ENCODE measurements at places on chromosomes 11 and 22.

DNA sequence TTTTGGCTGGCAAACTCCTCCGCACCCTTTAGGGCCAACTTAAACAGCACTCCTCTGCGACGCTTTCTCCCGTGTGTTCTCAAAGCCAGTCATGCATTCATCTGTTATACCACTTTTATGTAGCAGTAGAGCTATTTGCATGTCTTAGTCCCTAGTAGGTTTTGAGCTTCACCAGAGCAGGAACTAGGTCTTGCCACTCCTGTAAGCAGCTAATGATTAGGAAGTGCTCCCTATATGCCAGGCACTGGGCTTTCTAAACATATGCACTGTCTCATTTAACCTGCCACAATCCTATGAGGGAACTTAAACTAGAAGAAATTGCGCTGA is 180.8 kb downstream of the DBX1 start:
- DNase-seq = no peak

- no peak for DNase-seq
Measured at GRCh38 chr11:104366321-104366734, 202.4 kb upstream of the PDGFD start.

DNA sequence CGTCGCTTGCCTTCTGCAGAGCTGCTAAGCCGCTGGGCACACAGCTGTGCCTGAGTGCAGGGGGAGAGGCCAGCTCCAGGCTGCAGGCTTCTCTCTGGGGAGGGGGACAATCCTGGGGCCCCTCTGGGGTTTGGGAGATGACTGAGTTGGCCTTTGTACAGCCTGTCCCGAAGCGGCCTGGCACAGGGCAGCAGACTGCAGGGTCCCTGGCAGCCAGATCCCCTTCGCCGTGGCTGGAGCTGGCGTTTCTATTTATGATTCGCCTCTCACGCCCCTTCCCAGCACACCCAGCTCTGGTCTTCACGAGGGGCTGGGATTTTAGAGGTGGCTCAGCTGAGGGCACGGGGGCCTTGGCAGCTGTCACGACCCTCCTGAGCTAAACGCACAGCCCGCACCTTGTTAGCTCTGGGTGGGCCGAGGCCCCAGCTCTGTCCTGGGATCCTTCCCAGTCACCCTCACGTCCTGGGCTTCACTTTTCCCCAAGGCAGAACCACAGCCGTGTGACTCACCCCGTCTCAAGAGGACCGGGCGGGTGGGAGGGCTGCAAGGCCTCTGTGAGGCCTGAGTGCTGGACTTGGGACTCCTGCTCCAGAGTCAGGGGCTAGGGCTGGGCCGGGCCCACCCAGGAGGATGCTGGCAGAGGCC is 18.4 kb downstream of the OSBPL5 start:
- DNase-seq = no peak

DNA sequence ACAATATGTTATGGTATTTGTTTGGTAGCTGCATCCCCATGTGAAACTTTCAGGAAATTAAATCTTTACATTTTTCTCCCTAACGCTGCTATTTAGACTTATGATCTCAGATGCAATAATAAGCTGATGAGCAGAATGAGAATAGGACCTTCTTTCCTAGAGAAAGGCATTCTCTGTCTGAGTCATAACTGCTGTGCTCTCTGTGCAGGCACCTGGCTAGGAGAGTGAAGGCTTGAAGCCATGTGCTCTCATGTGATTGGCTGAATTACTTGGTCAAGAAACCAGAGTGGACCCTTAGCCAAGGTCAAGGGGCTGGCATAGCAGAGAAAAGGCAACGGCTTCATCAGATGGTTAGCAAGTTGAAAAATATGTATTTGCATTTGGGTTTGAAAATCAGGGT is 185.0 kb downstream of the ADAMTS15 start:
- DNase-seq = no peak

- no peak for DNase-seq
Measured at GRCh38 chr22:32909581-32910428, 108.3 kb downstream of the TIMP3 start.

GRCh38 chr11:122917311-122917710 is 34.8 kb downstream of the JHY start:
- no peak for DNase-seq
